GOT3 (cell line): ENCODE measurements at places on chromosomes 3 and 15.

DNA sequence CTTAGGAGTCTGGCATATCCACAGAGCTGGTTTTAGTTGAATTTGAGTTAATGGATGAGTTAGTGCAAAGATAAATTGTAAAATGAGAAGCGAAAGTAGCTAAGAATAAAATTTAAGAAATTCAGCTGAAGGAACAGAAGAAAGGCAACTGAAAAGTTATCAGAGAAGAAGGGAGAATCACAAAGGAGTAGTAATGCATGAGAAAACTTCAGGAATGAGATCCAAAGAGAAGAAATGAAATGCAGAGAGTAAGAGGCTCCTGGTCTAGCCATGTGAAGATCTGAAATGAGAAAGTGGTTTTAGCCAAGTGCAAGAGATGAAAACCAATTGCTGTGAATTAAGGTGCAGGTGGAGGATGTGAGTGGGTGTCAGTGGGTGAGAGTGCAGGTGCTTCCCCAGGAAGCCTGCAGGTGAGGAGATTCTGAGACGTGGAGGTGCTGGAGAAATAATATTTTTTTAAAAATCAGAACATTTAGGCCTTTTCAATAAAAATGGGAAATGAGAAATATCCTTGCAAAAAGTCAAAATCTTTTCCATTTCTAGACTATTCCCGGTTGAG, 18.5 kb downstream of the KBTBD8 start:
- DNase-seq = no peak

DNA sequence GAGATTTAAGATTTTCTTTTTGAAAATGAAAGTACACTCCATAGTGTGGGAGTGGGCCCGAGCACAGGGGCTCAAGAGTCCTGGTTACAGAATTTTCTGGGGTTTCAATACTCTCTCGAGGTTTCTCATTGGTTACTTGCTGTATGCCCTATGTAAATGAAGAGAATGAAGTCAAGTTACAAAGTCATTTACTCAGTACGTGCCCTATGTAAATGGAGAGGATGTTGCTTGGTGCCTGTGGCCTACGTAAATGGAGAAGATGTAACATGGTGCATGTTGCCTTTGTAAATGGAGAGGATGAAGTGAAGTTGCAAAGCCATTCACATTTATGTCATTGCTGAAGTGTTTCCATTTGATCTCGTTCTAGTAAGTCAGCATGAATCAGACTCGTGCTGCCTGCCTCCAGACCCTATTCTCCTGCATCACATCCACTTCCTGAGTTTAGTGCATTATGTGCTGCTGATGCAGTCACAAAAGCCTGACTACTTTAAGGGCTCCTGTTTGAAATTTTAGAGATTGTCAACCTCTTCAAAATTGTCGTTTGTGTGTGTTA, 302.0 kb downstream of the ZBBX start:
- DNase-seq = no peak

DNA sequence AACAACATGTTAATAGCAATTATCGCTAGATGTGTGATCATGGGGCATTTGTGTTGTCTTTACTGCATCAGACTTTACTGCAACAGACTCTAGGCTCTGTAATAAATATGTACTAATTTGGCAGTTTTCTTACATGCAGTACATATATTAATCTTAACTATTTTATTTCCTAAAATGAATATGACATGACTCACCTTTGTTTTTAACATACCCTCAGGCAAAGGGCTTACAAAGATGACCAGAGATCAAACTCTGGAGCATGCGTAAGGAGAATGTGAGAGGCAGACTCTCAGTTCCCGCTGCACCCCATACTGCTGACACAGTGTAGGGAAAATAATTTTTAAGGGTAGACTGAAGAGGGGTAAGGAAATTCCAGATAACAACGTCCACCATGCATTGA, 7.2 kb upstream of the FAM174B start:
- no peak for DNase-seq

- DNase-seq = no peak
Measured at GRCh38 chr3:188901671-188902287, 270.0 kb upstream of the TPRG1 start.
